Hypothalamus (tissue), 51 donors: ENCODE measurements at places on chromosomes 12 and 14.

- no peak for DNase-seq
These were observed 32.8 kb downstream of the MIA2 start for GRCh38 chr14:39266525-39266870.

GRCh38 chr14:99945732-99946651 is 119.2 kb upstream of the EVL start:
- no peak for DNase-seq

DNA sequence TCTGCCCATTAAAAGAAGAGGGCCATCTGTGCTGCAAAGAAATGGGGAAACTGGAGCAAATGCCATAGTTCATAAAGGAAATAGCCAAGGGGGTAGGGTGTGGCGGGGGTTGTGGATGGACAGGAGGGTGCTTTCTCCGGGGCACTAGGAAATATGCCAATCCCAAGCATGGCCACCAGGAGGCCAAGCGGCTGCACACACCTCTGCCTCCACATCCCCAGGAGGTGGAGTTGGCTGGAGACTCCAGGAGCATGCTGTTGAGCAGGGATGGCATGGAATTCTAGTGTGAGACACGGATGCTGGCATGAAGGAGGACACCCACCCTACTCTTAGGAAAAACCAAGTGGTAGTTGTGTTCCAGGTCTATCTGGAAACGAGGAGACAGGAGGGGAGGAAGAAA is 25.2 kb downstream of the NID2 start:
- no peak for DNase-seq

GRCh38 chr12:98983647-98984046 is 338.6 kb downstream of the APAF1 start:
- DNase-seq, result no peak

- DNase-seq, result no peak
These were observed 166.3 kb downstream of the PHLDA1 start for GRCh38 chr12:75865315-75865714.

- DNase-seq, result no peak
These were observed 89.2 kb downstream of the PRMT8 start for GRCh38 chr12:3580094-3580749.

DNA sequence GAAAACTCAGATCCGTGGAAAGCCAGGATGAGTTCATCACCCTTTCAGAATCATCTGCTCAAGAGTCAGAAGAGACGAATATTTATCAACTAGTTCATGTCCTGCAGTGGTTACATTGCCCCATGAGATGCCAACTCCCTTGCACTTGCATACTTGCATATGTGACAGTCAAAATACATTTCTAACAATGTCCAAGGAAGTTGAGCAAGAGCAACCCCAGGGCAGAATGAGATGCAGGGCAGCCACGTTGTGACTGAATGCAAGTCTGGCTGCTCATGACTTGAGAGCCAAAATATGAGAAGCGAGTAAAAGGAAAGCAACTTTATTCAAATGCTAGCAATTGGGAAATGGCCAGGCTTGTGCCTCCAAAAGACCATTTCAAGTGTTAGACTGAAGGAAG is 23.6 kb upstream of the UTP20 start:
- no peak for DNase-seq
